ENCODE measurements at places on chromosomes 12 and 14.

GRCh38 chr12:40236357-40236850 is 11.6 kb downstream of the LRRK2 start:
- no peak for DNase-seq

- DNase-seq: no peak
These were observed 101.4 kb upstream of the BBS10 start for GRCh38 chr12:76449583-76449982.

DNA sequence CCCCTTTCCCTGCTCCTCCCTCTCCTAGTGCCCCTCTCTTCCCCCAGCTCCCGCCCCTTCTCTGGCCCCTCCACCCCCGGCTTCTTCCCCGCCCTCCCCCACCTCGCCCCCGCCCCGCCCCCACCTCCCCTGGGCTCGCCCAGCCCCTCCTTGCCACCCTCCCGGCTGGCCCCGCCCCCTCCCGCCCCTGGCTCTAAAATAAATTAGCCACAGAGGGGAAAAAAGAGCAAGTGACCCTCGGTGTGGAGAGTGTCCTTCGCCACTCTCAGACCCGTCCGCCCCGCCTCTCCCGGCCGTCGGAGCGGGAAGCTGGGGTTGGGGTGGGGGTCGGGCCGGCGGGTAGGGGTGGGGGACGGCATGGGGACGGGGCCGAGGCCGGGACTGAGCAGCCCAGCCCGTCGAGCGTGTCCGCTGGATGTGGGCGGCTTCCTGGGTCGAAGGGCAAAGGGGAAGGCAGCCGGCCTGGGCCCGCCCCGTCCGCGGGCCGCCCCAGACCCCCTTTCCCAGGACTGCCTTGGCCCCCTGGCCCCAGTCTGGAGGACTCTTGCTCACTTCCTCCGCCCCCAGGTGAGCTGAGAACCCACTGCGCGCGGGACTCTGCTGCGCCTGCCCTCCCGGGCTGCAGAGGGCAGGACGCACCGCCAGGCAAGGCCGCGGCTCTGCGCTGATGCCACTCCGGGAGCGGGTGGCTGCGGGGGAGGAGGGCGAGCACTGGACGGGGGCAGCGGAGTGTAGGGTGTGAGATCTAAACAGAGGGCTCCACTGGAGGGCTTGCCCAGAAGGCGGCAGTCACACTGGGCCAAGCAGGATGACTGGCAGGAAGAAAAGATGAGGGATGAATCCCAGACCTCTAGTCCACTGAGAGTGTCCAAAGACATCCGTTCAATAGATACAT is 570 bp upstream of the FIGNL2 start:
- no peak for DNase-seq

DNA sequence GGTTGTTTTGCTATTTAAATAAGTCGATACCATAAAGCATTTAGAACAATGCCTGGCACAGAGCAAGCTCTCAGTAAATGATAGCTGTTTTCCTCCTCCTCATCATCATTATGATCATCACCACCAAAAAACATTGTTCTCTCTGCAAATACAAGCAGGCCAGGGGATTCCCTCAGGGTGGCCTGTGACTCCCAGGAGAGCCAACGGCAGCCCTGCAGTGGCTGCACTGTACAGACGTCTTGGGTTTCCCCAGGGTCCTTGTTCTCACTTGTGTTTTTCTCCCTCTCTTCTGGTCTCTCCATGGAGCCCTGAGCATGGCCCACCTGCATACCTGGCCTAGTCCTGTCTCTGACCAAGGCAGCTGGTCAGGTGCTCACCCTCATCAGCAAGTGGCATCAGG is 290.9 kb upstream of the PWP1 start:
- DNase-seq: no peak

DNA sequence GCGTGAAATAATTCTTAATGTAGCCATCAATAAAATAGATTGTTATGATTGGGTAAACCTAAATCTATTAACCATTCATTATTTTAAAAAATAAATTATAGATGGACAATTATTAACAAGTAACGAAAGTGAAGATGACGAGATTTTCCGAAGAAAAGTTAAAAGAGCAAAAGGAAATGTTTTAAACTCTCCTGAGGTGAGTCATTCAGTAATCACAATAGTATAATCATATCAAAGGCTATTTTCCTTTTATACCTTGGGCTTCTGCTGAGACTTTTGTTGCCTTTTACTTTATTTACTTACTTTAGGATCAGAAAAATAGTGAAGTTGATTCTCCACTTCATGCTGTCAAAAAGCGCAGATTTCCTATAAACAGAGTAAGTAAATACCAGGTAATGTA is 45.6 kb downstream of the FANCM start:
- no peak for DNase-seq

DNA sequence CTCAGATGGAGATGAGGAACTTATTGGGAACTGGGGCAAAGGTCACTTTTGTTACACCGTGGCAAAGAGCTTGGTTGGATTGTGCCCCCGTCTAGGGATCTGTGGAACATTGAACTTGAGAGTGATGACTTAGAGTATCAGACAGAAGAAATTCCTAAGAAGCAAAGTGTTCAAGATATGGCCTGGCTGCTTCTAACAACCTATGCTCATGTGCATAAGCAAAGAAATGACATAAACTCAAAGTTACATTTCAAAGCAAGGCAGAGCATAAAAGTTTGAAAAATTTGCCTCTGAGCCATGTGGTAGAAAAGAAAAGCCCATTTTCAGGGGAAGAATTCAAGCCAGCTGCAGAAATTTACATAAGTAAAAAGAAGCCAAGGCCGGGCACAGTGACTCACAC is 21.5 kb upstream of the RAP1B start:
- DNase-seq: no peak

GRCh38 chr12:3988519-3989217 is 115.5 kb upstream of the PARP11 start:
- no peak for DNase-seq

- DNase-seq: no peak
These were observed 198.1 kb downstream of the DAD1 start for GRCh38 chr14:22390824-22391461.

DNA sequence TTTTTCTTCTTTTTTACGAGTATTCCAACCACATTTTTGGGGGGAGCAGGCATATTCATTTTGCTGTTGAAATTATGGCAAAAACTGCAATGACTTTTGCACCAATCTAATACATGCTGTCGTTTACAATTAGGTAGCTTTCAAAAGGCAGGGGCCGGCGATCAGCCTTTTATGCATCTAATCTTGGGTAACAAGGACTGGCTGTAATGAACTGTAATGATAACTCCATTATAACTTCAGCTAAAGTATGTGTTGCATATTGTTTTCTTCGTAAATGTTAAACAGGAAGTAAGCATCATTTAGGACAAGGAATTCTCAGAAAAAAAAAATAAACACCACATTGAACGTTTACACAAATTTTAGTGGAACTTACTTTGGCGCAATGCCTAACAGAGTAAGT is 30.3 kb upstream of the KLRF1 start:
- no peak for DNase-seq

- no peak for DNase-seq
These were observed 11.5 kb downstream of the COL2A1 start for GRCh38 chr12:47992776-47993175.

- DNase-seq: no peak
These were observed 195.6 kb upstream of the FLRT2 start for GRCh38 chr14:85334316-85334715.

DNA sequence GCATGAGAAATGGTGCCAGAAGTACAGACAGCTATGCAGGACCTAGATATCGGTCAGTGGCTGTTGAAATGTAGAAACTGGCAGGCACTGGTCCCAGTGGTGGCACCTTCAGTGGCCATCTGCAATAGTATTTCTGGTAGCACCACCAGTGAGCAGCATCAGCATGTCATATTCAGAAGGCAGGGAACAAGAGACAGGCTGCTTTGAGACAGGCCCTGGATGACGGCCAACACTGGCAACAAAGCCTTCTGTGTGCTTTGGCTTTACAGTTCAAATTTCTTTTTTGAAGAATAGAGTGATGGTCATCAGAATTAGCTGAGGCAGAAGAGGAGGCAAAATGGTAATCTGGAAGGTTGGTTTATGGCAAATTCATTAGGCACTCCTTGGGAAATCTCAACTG is 273.4 kb upstream of the SLC16A7 start:
- no peak for DNase-seq

GRCh38 chr12:79690142-79690637 is 574 bp downstream of the PAWR start:
- DNase-seq: no peak

- no peak for DNase-seq
These were observed 31.4 kb downstream of the CFAP251 start for GRCh38 chr12:121949648-121950397.

- no peak for DNase-seq
These were observed 22.8 kb upstream of the SSPN start for GRCh38 chr12:26172539-26172938.

GRCh38 chr12:113158439-113159203 is 9.1 kb downstream of the CFAP73 start:
- no peak for DNase-seq

DNA sequence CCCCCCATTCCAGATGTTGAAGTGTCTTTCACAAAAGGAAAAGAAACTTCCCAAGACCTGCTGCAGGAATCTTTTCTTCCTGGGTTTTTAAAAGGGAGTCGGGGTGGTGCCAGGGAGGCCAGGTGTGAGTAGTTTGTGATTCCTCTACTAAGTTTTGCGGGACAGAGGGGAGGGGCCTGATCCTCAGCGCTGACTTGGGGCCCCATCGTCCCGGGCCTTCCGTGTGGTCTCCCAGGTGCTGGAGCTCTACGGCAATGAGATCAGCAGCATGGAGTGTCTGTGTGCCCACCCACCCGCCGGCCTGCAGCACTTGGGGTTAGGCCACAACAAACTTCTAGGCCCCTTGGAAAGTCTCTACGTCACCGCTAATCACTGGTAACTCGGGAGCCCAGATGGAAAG is 4.5 kb downstream of the LRRC43 start:
- DNase-seq: no peak

DNA sequence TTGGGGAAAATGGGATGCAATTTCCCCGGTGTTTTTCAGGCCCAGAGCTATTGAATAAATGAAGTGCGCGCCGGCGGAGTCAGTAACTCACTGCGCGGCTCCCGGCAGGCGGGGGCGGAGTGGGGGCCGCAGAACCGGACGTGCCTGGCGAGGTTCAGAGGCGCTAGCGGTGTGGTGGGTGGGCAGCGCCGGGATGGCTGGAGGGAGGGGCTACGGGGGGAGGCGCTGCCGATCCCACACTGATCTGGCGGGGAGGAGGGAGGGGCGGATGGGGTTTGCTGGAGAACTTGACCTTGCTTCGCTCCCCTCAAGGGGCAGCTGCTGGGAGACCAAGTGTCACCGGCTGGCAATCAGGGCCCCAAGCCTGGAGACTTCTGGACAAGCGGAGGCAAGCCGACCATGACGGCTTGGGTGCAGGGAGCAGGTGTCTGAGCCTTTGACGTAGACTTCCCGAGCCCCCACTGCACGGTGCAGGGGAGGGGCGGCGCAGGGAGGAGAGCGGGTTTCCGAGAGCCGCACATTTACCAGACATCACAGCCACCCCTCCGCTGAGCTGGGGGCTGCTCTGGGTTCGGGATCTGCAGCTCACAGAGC is 174.1 kb upstream of the RTL1 start:
- DNase-seq: no peak

- DNase-seq: no peak
These were observed 38.4 kb upstream of the OR4E1 start for GRCh38 chr14:21712036-21712435.

DNA sequence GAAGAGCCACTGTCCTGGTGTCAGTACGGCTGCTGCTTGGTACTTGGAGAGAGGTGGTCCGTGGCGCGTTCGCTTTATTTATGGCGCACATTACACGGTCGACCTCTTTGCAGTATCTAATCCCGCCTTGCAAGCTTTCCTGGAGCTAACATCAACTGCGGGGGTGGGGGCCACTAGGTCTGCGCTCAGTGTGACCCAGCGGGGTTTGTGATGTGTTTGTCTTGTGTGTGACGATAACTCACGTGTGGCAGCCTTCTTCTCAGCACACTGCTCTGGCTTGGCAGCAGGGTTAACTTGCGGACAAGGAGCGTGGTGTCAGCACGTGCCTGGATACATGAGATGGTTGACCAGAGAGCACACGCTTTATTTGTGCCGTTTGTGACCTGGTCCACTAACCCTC is 122.2 kb upstream of the RTL1 start:
- no peak for DNase-seq

DNA sequence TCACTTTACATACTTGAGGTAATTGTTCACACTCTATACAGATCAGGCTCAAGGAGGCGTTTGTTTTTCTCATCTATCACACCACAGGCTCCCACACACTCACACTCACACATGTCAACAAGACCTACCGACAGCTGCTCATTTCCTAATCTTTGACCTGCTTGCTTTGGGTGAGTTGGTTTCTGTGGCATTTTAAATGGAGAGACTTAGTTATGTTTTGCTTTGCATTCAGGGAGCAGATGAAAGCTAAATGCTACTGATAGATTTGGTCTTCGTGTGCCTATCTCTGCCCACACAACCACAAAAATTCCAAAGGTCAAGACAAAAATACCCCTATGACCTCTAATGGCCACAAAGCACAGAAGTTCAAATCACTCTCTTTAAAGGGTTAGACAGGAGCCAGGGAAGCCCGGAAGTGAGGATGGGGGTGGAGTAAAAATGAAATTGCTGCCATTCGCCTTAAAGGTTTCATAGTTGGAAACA is 203.5 kb upstream of the G2E3 start:
- DNase-seq: no peak

- DNase-seq: no peak
These were observed 17.3 kb upstream of the KCNK10 start for GRCh38 chr14:88340357-88340756.

GRCh38 chr12:28574746-28575592 is 384.7 kb downstream of the CCDC91 start:
- no peak for DNase-seq

DNA sequence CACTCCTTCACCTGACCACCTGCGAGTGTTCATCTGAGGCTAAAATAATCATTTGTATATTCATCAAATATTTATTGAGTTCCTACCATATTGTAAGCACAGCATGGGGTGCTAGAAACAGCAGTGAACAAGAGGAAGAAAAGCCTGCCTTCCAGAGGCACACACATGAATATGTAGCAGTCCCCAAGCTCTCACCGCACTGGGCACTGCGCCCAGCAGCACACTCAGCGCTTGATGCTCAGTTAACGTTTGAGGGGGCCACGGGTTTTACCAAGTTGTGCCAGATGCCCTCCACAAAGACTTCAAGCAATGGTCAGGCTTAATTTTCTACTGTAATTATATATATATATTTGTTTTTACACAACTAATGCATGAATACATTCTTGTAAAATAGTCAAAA is 52.0 kb downstream of the HELB start:
- no peak for DNase-seq

DNA sequence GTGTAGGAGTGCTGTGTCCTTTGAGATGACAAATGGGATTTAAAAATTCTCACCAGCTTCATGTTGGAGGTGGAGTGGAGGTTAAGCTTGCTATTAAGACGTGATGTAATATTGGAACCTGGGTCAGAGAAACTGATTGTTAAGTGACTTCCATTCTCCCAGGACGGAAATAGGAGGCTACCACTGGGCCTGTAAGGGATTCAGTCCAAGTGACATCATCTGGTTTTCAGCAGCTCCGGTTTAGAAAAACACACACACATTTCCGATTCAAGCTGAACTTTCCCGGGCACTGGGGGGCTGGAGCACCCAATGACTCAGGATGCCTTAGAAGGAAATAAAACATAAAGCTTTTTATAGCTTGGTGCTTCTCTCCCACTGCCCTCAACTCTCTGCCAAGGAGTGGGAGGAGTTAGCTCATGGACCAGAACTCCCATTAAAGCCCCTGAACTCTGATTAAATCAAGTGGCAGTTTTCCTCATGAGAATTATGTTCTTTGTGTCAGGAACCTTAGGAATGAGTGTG is 12.4 kb downstream of the CALM1 start:
- DNase-seq: peak; percentile 61

- DNase-seq: no peak
These were observed 57.8 kb upstream of the ZDHHC17 start for GRCh38 chr12:76706101-76706500.

- no peak for DNase-seq
These were observed 298.4 kb downstream of the SYT1 start for GRCh38 chr12:79162948-79163347.

Data from bone marrow (tissue), 2 donors.